ENCODE measurements at places on chromosomes 16 and 17.

DNA sequence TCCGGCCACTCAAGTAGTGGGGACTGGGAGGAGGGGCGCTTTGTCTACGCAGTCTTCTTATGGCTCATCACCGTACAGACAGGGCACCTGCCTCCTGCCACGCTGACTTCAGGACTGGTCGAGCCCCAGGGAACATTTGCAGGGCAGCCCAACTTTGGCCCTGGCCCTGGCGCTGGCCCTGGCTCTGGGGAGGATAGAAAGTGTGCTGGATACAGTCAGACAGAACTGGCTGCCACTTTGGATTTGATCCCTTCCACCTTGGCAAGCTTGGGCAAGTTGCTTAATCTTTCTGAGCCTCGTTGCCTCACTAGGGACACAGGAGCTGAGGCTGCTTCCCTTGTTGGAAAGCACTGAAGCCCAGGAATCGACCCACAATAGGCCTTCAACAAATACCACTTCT is 13.6 kb downstream of the LGALS9 start:
- DNase-seq, result no peak

DNA sequence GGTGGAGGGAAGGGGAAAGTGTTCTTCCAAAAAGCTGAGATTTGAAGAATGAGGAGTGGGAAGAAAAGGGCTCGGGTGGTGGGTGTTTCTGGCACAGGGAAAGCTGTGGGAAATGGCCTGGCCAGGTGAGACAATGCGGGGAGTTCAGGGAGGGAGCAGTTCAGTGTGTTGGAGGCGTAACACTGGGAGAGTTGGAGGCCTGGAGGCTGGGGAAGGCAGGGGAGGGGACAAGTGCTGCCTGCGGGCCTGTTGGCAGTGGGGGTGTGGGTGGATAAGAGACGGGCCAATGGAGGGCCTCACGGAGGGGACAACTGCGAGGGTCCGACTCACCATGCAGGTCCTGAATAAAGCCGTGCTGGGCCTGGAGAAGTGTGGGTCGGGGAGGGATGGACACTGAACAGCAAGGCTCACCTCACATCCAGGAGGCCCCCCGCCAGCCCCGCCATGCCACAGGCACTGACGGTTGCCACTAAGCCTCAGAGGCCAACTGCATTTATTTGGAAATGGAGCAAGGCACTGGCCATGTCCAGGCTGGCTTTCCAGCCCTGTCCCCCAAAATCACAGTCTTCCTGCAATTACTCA is 17.8 kb upstream of the KRT19 start:
- DNase-seq, result no peak

- no peak for DNase-seq
Measured at GRCh38 chr17:35559495-35560210, 966 bp downstream of the SLFN14 start.

GRCh38 chr16:4494746-4495490 is 18.7 kb downstream of the HMOX2 start:
- no peak for DNase-seq

Measured in CD4-positive, alpha-beta T cell treated with Interleukin-1 beta for 1 hour (primary cell).